ENCODE measurements at places on chromosomes 4 and X. TPM values are rescaled to one million over a fixed set of nuclear protein-coding genes. Genes with fewer than 3 reads are reported as not detected.
A peak's percentile ranks its signal among the peaks of the same experiment; 100 is the strongest.

DTHD1 gene
- total RNA-seq: not detected

DNA sequence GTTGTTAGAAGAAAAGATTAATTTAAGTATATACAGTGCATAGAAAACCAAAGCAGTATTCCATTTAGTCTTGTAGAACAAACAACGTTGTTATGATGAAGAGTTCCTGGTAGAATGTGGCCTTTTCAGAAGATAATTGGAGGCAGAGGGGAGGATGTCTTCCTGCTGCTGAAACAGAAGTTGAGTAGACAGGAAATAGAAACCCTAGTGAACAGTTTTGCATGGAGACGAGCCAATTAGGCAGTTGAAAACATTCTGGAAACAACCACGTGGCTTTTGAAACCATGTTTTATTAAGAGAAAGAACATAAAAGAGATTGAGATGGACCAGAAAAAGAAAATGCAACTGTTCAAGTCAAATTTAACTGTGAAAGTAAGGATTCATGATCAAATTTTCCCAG, 325.2 kb downstream of the CAMK2D start:
- DNase-seq: peak; percentile 70

- DNase-seq: no peak
Measured at GRCh38 chr4:139898293-139898692, 232.7 kb downstream of the MGST2 start.

GRCh38 chr4:13977746-13978145, 350.2 kb upstream of the BOD1L1 start:
- DNase-seq: peak; percentile 5

DNA sequence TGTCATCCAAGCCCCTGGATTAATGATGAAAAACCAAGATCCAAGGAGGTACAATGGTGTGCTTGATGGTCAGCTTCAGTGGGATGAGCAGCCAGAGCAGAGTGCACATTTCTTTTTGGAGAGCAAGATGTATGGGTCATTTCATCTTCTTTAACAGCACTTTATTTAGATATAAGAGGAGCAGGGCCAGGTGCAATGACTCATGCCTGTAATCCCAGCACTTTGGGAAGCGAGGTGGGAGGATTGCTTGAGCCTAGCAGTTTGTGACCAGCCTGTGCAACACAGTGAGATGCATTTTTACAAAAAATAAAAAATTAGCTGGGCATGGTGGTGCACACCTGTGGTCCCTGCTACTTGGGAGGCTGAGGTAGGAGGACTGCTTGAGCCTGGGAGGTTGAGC, 45.3 kb upstream of the MAP3K15 start:
- DNase-seq: peak; percentile 8

MAB21L2 gene
- 11.7 TPM for total RNA-seq

GRCh38 chr4:120753854-120754253, 168.7 kb downstream of the PRDM5 start:
- DNase-seq: no peak

GRCh38 chr4:58738375-58738774, 1628.2 kb upstream of the IGFBP7 start:
- DNase-seq: no peak

GRCh38 chrX:64204701-64205440, 637 bp downstream of the AMER1 start:
- peak; percentile 19 for DNase-seq

SLBP gene
- 66.1 TPM for total RNA-seq

- peak; percentile 32 for DNase-seq
Measured at GRCh38 chr4:181261279-181261678, 981.9 kb upstream of the TENM3 start.

MTNR1A gene
- total RNA-seq: not detected

DNA sequence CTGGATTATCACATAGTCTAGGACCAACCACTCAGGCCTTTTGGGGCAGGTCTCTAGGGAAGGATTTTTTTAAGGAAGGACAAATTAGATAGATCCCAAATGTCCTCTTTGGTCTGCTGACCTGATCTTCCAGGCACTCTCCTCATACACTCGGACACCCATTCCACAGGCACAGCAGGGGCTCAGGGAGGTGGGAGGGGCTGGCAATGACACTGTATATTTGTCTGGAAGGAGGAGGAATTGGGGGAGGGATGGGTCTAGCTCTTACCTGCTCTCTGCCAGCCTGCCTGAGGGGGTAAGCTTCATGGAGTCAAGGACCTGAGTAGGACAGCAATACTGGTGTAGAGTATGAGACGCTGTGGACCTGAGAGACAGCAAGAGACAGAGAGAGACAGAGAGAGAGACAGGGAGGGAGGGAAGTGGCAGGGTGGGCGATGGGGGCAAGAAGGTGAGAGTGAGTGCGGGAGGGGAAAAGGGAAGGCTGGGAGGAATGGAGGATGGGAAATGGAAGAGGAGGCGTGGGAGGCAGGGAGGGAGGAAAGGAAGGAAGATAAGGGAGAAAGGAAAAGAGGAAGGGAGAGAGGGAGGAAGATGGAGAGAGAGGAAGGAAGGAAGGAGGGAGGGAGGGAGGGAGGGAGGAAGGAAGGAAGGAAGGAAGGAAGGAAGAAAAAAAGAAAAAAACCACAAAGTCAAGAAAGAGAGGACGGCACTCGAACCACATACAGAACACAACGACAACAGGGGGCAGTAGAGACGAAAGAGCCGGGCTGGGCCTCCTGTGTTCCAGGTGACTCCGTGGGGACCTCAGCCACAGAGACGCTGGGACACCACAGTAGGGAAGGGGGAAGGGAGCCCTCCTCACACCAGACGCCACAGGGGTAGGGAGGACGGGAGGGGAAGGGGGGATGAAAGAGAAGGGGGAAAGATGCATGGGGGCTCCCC, 1.8 kb downstream of the IQSEC2 start:
- DNase-seq: no peak

NOA1 gene
- total RNA-seq: 9.7 TPM

ADAMTS3 gene
- total RNA-seq: 2.5 TPM
